ENCODE measurements at places on chromosomes 5 and 9.

GRCh38 chr5:17177501-17178372, 39.7 kb upstream of the BASP1 start:
- no peaks in the 10 kb centered on the region for H3K27me3 ChIP-seq
- no peaks in the 10 kb centered on the region for H3K36me3 ChIP-seq
- no peak for DNase-seq
- no peaks in the 10 kb centered on the region for H3K4me1 ChIP-seq
- no peak overlapping the region for H3K27ac ChIP-seq
- no peak overlapping the region for H3K4me3 ChIP-seq

- H3K4me3 ChIP-seq: no peak overlapping the region
- no peaks in the 10 kb centered on the region for H3K36me3 ChIP-seq
- no peak overlapping the region for H3K27ac ChIP-seq
Measured at GRCh38 chr5:163759000-163759704, 253.7 kb downstream of the MAT2B start.

DNA sequence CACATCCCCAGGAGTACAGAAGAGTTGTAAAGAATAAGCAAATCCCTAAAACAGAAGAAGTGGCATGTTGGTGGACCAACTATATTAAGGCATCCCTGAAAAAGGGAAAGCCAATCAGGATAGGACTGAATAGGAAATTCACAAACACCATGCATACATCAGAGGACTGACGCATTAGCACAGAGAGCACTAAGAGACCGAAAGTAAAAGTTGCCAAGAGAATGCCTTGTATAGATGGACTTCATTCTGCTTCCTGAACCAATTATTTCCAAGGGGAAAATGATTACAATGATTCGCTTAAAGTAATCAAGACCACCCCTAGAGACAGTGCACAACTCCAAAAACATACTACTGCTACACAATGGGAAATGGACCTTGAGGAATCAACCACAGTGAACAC, 33.5 kb downstream of the SHC3 start:
- H3K27me3 ChIP-seq: peaks cover 14% of the 10 kb centered on the region
- H3K4me1 ChIP-seq: no peaks in the 10 kb centered on the region
- DNase-seq: no peak
- no peaks in the 10 kb centered on the region for H3K36me3 ChIP-seq

GRCh38 chr5:53472720-53473510, 7.5 kb upstream of the FST start:
- H3K4me1 ChIP-seq: no peaks in the 10 kb centered on the region
- no peak for DNase-seq
- no peak overlapping the region for H3K4me3 ChIP-seq
- H3K36me3 ChIP-seq: no peaks in the 10 kb centered on the region
- H3K27me3 ChIP-seq: peaks cover 70% of the 10 kb centered on the region

DNA sequence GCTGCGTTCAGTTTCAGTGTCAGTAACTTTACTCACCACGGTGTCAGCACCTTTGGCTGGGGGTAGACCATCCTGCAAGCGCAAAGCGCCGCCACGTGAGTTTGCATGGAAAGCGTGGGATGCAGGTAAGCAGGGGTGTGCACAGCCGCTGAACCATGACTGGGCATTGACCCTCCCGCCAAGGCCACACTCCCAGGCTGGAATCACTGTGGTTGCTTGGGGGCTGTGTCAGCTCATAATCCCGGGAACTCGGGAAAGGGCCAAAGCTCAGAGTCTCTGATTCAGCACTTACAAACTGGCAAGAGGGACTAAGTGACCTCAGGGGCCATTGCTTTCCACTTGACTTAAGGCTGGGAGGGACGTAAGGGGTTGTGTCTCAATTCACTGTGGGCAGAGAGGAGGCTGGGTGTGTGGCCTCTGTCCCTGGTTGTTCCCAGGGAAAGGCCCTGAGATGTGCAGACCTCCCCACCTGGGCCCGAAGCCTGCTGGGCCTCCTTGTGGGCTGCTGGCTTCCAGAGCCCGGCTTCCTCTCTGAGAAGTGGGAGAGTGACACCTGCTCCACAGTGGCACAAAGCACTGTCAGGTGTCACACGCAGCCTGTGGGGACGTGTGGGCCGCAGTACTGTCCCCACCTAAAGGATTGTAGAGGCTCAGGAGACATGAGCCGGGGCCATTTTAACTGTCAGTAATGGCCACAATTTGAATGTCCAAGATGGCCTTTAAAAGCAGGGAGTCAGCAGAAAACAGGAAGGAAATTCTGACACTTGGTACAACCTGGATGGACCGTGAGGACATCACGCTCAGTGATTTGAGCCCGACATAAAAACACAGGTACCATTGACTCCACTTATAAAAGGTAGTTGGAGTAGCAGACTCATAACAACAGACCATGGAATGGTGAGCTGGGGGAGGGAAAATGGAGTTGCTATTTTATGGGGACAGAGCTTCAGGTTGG, 16.7 kb downstream of the ABO start:
- DNase-seq: no peak
- H3K27me3 ChIP-seq: peaks cover under 1% of the 10 kb centered on the region
- peaks cover 5% of the 10 kb centered on the region for H3K4me1 ChIP-seq

DNA sequence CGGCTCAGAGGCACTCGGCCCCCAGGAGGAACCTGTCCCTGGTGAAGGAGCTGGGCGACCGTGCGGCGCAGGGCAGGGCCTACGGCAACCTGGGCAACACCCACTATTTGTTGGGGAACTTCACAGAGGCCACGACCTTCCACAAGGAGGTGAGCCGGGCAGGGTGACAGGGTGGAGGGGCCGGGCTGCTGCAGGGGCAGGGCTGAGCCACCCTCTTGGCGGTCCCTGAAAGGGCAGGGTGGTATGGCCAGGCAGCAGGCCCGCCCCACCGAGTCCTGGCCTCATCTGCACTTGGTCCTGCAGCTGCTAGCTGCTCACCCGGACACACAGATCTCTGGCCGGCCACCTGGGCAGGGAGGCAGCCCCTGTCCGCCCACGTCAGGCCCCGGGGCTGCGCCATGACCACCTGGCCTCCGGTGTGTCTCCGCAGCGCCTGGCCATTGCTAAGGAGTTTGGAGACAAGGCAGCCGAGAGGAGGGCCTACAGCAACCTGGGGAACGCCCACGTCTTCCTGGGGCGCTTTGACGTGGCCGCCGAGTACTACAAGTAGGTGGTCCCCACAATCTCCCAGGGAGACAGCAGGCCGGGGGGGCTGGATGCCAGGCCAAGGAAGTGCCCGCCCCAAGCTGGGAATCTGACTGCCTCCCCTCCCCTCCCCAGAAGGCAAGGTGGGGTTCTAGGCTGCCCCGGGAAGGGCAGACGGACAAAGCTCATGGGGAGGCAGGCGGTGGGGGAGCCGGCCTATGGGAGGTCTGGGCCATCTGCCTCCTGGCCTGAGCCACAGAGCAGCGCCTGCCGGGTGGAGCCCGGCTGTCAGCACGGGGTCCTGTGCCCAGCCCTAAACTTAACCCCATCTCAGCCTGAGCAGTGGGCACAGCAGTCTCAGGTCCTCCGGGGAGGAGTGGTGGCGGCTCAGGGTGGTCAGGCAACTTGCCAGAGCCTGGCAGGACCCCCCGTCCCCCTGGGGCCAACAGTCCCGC, 10.4 kb downstream of the GPSM1 start:
- no peak overlapping the region for H3K27ac ChIP-seq
- H3K36me3 ChIP-seq: no peaks in the 10 kb centered on the region
- H3K4me3 ChIP-seq: no peak overlapping the region
- no peaks in the 10 kb centered on the region for H3K27me3 ChIP-seq
- no peaks in the 10 kb centered on the region for H3K4me1 ChIP-seq

- peaks cover 18% of the 10 kb centered on the region for H3K4me1 ChIP-seq
- DNase-seq: no peak
- no peak overlapping the region for H3K27ac ChIP-seq
- H3K36me3 ChIP-seq: peaks cover 22% of the 10 kb centered on the region
Measured at GRCh38 chr9:35736201-35736633, 3.8 kb downstream of the CREB3 start.

DNA sequence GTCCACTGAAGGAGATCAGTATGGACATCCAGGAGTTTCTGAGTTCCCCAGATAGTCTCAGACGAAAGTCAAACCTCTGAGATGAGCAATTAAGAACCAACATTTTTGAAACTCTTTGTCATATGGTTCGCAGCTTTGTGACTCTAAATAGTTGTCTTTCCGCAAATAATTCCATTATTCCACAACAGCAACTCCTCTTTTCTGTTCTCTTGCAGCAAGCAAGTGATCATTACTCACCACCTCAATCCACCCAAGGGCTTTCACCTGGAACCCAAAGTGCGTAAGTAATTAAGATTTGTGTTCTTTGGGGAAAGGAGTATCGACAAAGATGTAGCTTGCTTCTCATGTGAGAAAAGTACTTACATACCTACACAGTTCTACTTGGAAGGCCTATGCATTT, 15.6 kb downstream of the MTX3 start:
- H3K36me3 ChIP-seq: peaks cover 12% of the 10 kb centered on the region
- no peaks in the 10 kb centered on the region for H3K27me3 ChIP-seq
- no peak overlapping the region for H3K27ac ChIP-seq
- DNase-seq: no peak

All from natural killer cell treated with Interleukin-12 subunit alpha and Interleukin-12 subunit beta and Interleukin-15 and Interleukin-18, amount 100 ng/mL, for 72 hours (primary cell).